ENCODE measurements at places on chromosomes 3 and 15.
A peak's percentile ranks its signal among the peaks of the same experiment; 100 is the strongest.

DNA sequence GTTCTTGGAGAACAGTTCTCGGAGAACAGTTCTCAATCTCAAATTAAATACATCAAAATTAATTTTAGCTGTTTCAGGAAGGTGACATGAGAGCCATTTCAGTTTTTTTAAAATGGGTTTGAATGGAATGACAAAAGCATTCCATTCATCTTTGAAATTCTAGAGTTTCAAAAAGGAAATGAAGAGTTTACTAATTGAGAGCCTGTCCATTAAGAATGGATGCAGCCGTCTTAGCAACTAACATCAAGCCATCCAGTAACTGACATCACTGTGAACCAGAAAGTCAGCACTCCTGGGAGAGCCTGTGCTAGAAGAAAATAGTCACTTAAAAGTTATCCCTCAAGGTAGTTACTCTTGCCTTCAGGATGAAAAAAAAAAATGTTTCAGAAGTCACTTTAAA lies 47.0 kb upstream of the FSTL1 start:
- DNase-seq: no peak

- DNase-seq: no peak
Observed at GRCh38 chr3:49399461-49399860, 12.3 kb downstream of the RHOA start.

DNA sequence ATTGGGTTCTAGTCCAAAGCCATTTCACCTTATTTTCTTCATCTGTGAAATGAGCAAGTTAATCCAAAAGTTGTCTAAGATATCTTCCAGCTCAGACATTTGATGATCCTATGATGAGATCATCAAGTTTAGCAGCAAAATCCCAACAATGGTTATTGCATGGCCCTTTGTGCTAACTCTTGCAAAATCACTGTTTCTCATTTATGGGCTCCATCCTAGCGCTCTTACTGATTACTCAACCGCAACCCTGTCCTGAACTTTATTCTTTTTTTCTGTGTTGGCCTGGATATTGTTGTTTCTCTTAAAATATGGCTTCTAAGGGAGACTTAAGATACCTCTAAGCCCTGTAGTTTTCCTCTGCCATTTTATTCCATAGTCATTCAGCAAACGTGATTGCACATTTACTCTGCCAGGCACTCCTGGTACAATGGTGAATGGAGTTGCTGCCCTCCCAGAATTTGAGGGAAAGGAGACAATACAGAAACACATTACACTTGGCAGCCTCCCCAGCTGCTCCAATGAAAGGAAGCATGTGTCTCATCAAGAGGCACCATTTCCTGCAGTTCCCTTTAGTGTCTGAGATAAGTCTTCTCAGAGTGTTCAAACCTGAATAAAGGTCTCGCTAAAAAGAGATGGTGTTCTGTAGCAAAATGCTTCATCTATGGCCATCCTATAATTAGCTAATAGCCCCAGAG lies 4.4 kb downstream of the GXYLT2 start:
- no peak for DNase-seq

DNA sequence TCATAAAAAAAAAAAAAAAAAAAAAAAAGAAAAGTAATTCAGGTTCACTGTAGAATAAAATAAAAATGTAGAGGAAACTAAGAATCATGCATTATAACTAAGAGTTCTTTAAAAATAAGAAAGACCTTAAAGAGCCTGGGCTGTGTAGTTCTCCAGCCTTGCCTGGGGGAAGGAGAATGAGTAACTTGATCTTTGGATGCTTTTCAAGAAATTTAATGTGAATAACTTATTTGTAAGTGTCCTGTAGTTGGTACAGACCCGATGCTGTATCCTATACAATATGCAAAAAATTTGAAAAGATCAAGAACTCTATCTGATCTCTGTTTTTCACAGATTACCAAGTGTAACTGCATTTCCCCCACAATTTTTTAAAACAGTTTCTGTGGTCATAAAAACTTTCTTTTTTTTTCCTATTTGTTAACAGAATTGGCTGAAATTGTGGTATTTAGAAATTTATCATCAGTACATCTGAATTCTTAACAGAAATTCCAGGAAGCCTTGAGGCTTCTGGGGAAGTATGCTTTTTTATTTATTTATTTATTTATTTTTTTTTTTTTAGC lies 195.3 kb downstream of the THRB start:
- DNase-seq: no peak

GRCh38 chr15:71294911-71295602 lies 179.8 kb downstream of the THSD4 start:
- no peak for DNase-seq

DNA sequence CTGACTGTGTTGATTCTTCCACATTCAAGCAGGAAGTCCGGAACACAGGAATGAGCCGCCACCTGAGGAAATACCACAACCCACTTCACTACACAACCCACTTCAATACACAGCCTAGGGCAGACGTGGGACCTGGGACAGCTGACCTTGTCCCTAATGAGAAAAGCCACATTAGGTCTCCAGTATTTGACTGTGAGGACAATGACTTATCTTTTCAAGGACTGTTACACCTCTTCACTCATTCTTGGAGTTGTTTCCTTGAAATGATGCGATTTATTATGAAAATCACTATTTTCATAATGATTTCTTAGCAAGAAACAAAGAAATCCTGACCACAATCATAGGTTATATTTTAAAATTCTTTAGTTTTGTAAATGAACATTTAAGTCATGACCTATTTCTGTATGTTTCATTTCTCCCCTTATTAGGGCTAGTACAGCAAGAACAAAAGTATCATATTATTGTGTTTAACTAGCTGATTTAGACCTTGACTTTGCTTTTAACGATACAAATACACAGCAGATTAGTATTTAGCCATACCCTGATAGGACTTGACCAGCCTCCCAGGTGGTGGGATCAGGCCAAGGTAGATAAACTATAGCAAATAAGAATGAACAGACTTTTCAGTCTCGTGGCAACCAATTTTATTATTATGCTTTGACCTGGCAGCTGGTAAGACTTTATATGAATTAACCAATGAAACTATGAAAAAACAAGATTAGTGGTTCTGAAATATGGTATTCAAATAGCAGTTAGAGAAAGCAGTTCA lies 6.0 kb downstream of the RAB27A start:
- no peak for DNase-seq

DNA sequence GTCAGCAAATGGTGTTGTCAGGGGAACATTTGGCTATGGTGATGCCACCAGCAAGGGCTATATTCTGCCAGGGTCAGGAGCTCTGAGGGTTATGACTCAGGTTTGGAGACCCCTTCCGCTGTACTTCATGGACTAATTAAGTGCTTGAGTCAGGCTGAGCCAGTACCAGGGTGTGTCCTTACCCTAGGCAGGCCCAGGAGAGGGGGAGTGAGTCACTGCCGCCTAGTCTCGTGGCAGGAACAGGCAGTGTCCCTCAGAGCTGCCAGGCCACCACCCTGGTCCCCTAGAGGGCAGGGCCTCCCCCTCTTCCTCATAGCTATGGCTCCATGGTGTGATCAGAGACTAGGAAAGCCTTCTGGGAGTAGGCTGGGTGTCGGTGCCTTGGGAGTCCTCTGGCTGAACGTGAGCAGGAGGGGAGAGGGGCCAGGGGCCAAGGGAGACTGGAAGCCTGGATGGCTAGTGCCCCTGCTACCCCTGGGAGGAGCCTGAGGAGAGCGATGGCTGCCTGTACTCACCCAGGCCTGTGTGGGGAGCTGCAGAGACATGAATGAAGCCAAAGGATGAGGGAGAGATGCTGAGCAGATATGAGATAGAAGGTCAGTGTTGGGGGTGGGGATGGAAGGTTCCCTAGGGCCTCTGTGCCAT lies 10.6 kb downstream of the MAPKAPK3 start:
- DNase-seq: no peak

- no peak for DNase-seq
Observed at GRCh38 chr3:120821426-120821825, 78.9 kb downstream of the GTF2E1 start.

GRCh38 chr3:66989860-66990696 lies 8.0 kb upstream of the KBTBD8 start:
- DNase-seq: peak; percentile 10

DNA sequence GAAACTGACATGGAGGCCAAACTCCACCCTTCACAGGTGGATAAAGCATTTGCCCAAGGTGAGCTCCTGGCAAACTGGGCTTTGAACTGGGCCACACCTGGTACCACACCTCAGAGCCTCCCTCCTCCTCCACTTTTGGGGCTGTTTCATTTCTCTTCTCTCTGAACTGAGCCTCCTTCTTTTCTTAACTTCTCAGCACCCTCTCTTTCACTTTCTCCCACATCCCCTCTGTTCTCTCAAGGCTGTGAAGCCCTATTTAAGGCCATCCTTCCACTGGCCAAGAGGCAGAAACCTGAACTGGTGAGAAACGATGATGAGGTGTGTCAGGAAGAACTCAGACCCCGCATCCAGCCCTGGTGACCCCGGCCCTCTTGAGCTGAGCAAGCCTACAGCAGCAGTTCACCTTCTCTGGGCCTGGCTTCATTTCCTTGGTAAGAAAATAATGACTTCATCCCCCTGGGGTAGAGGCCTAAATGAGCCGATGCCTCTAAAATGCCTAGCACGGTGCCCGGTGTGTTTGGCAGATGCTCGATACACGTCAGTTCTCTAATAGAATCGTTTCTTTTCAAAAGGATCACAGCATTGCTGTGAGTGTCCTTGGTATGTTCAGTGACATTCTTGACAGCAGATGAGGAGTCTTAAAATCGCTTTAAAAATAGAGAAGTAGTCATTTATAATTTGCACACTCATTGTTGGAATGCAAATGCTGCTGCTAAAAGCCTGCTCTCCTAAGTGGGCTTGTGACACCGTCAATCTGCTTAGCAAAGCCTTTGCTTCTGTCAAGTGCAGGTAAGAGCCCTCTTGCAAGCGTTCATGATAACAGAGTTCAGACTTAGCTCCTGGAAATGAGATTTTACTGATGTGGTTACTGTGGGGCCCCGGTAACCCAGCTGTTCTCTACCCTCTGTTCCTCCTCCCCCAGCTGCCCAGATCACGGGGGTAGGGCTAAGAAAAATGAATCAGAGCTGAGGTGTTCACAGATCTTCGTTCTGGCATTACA lies 97.7 kb upstream of the ATP2B2 start:
- DNase-seq: no peak
